ENCODE measurements at places on chromosomes 13 and 19.

DNA sequence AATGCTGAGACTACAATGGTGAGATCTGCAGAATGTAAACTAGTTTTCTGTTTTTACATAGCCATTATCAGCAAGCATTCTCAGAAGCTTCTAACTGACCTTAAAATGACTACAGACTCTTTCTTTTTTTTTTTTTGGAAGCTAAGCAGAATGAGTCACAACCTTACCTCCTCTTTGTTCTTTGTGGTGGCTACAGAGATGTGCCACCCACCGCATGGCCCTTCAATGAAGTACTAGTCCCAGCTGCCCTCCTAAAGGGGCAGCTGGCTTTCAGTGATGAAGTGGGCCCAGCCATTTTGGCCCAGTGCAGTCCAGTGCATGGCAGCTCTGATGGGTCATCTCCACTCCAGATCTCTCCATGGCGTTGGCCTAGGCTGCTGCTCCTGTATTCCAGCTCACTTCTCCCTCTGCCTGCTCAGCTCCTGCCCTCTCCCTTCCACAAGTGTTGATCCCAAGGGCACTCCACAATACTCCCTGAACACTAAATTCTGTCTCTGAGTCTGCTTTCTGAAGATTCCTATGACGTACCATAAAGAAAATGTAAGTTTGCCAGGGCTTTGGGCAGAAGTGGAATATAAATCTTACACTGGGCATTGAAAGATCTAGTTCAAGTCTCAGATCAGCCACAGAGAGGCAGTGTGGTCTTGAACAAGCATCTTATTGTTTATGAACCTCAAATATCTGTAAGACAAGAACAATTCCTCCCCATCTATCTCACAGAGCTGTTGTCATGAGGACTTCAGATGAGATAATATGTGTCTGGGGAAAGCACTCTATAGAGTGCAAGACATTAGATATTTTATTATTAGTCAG lies 85.6 kb downstream of the RXFP2 start:
- DNase-seq = no peak

DNA sequence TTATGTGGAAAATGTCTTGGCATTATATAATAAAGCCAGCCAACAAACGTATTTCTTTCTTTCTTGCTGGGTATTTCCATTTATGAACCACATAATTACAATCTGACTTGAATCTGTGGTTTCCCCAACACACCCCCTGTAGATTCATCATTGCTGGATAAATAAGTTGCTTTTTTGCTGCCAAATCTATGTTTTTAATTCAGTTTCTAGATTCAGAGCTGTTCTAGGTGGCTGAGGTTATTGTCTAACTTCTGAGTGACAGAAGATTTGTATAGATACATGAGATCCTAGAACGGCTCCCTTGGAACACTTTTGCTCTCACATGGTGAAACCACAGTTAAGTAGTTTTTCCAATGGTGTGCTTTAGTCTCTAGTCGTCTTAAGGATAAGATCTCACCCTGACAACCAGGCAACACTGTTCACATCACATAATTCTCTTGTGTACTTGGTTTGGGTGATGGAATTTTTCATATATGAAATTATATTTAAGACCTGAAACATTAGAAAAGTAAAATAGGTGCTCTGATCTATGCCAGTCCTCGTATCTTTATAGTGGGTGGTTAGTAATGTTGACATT lies 239.1 kb downstream of the KLF12 start:
- no peak for DNase-seq

GRCh38 chr13:30872276-30872594 lies 33.8 kb upstream of the MEDAG start:
- DNase-seq = peak; percentile 30

GRCh38 chr13:104987621-104988020 lies 1547.8 kb downstream of the EFNB2 start:
- DNase-seq = no peak

DNA sequence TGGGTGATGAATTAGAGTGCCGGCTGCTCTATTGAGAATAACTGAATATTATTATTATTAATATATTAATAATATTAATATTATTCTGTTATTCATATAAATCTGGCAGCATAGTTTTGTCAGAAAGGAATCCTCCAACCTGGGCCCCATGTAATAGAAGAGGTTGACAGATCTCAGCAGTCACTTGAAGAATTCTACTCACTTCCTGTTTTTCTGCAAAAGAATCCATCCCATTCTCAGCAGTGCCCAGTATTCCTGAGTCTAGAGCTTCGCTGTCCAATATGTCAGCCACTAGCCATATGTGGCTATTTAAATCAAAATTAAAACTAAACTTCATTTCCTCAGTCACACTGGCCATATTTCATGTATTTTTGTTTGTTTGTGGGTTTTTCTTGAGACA lies 72.4 kb upstream of the USPL1 start:
- no peak for DNase-seq

GRCh38 chr13:109273326-109273751 lies 513.0 kb downstream of the IRS2 start:
- DNase-seq = no peak

DNA sequence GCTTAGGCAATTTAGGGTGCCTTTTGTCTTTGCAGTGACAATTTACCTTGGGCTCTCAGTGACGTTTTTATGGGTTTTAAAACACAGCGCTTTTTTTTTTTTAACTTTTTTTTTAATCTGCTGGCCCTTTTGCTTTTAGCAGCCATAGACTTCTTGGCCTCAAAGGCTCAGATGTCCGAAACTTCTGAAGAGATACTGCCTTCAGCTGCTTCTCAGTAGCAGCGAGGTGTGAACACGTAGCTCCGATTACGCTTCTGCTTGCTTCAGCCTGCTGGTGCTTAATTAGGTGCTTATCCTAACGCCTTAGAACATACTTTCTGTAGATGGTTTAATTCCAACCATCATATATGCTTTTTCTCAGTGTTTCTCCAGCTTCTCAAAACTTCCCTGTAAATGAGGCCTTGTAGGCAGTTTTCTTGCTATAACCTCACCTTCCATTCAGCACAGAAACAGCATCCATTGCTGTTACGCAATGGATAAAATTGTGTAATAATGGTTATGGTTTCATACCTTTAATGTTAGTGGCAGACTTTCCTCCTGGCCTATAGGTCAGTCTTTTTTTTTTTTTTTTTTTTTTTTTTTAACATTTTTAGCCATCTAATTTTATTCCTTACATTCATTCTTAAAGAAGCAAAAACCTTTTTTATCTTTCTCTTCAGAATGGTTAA lies 723.9 kb downstream of the GPC5 start:
- no peak for DNase-seq

DNA sequence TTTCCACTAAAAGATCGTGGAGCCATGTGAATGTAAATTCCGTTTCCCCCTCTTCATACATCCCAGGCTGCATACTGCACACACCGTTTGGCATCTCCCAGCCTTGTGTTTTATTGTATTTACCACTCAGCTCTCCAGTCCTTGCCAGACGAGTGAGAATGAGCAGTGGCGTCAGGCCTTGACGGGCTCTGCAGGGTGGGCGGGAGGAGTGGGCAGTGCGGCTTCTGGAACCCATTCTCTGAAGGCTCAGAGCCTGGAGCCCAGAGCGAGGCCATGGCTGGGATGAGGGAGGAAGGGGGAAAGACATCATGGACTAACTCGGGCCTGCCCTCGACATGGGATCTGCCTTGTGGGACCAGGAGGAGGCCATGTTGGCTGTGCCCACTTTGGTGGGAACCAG lies 25.1 kb downstream of the BICRA start:
- no peak for DNase-seq

- DNase-seq = no peak
Observed at GRCh38 chr19:37999309-38000213, 92.6 kb downstream of the SIPA1L3 start.

- peak; percentile 98 for DNase-seq
Observed at GRCh38 chr13:73058736-73059459, at the start of gene KLF5. Gene KLF5 (plus strand): TSS chr13:73059005. CDS start chr13:73059328, 323 bp downstream.

DNA sequence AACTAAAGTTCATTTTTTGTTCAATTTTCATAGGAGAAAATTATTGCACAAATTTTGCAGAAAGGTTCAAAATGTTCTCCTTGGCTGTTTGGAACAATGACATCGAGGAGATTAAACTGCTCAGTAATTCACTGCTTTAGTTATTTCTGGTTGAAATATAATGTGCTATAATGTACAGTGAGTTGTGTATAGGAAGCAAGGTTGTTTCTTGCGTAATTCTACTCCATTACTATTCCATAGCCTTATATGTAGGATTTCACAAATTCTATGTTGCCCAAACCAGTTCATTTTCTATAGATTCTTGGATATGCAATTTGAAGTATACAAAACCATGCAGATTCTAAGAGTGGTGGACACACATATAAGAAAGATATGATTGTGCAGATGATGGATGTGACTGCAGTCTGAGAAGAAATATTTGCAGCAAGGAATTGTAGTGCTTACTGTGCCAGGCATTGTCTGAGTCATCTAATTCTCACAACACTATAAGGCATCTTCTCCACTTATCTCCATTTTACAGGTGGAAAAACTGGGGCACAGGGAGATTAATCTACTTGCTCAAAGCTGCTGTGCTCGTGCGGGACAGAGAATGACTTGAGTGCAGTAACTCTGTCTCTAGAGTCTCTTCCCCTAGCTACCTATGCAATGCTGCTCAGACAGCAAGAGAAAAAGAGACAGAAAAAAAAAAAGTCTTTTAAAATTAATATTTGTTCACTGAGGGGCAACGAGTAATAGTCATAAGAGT lies 515.5 kb downstream of the MYO16 start:
- DNase-seq = no peak

DNA sequence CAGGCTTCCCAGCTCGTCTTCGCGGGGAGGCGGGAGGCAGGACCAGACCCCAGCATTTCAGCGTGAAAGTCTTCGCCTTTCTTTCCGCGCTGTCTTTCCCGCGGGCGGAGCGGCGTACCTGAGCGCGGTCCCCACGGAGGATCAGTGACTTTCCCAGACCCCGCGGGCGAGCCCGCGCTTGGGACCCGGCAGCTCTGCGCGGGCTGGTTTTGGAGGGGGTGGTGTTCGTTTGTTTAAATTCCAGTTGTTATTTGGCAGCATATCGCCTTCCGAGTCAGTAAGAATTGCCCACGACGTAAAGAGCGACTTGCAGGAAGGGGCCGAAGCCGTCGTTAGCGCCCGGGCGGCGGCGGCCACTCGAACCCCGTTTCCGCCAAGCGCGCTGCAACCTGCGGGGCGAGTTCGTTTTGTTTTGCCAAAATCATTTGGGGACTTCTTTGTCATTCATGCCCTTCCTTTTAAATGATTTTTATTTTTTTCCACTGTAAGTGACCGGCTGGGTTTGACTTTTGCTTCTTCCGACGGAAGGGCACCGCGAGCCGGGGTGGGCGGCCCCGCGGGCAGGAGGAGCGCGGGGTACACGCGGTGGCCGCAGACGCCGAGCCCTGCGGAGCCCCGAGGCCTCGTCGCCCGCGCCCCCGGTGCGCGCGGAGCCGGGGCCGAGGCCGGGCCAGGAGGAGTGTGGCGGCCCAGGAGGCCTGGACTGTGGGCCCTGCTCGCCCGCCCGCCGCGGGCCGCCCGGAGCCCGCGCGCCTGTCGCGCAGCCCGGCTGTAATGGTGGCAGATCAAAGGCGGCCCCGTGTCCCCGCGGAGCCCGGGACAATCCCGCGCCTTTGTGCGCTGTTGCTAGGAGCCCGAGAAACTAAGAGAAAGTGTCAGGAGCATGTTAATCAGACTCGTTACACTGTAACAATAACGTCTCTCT lies 75.9 kb downstream of the ZIC5 start:
- DNase-seq = peak; percentile 67

DNA sequence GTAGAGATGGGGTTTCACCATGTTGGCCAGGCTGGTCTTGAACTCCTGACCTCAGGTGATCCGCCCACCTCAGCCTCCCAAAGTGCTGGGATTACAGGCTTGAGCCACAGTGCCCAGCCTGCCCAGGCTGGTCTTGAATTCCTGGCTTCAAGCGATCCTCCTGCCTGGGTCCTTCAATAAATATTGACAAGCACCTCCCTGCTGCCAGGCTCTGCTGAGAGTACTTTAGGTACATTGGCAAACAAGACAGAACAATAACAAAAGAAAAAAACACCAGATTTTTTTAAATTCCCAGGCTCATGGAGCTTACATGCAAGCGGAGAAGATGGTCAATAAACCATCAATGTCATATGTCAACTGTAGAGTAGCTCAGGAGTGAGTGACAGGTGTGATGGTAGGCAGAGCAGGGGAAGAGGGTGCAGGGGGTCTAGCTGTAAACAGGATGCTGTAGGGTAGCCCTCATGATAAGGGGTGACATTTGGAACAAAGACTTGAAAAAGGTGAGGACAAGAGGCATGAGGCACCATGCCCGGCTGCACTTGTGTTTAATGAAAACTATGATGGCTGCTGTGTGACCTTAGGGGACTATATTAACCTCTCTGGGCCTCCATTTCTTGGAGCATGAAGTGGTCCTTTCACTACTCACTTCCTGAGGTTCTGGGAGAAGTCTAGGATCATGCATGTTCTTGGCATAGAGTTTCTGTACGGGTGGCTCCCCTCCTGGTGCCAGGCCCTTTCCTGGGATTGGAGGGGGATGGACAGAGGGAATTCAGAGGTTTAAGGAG lies 19.6 kb downstream of the SULT2B1 start:
- no peak for DNase-seq

GRCh38 chr13:99527301-99527700 lies 26.0 kb downstream of the TM9SF2 start:
- no peak for DNase-seq

- no peak for DNase-seq
Observed at GRCh38 chr19:40279120-40279551, 6.0 kb downstream of the AKT2 start.

- DNase-seq = no peak
Observed at GRCh38 chr13:110492679-110493593, 68.6 kb downstream of the RAB20 start.

Measured in activated CD8-positive, alpha-beta memory T cell treated with anti-CD3 and anti-CD28 coated beads for 24 hours (primary cell).